Endothelial cell of umbilical vein (primary cell): ENCODE measurements at places on chromosomes 3 and 15. TPM values are rescaled to one million over a fixed set of nuclear protein-coding genes. Genes with fewer than 3 reads are reported as not detected.

The DUOX1 gene
- not detected in 2 replicates for total RNA-seq

GRCh38 chr15:41010345-41010744 lies 57.1 kb downstream of the CHAC1 start:
- peaks cover 13% of the 10 kb centered on the region for H3K36me3 ChIP-seq
- H3K27me3 ChIP-seq = no peaks in the 10 kb centered on the region

The CCR9 gene
- not detected in 2 replicates for total RNA-seq

The ECE2 gene
- total RNA-seq = not detected in 2 replicates

The CEMIP gene
- not detected in 2 replicates for total RNA-seq

DNA sequence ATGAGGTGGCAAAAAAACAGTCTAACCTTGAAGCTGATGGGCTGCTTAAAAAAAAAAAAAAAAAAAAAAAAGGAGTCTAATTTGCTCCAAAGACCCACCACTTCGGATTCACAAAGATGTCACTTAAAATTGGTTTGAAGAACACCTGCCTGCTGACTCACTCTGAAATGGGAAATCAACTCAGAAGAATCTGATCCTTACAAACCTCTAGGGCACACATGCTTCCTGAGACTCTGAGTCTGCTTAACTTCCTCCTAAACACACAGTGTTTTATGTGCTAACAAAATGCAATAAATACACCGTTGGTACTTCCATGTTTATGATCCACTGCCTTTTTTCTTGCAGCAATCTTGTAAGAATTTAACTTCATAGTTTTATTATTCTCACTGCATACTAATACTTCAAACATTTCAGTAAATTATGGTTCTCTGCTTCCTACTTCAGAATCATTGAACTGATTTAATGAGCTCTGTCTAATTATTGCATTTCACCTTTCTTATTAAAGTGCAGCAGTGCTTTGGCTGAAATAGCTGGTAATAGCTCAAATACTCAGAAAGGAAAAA lies 73.0 kb upstream of the FRMD4B start:
- no peak overlapping the region for H3K27ac ChIP-seq
- no peak overlapping the region for H3K4me3 ChIP-seq
- peak; percentile 71 for DNase-seq
- no peaks in the 10 kb centered on the region for H3K27me3 ChIP-seq
- peaks cover 29% of the 10 kb centered on the region for H3K4me1 ChIP-seq

GRCh38 chr3:11116336-11117059 lies 37.8 kb upstream of the HRH1 start:
- no peaks in the 10 kb centered on the region for H3K4me1 ChIP-seq
- peaks cover 3% of the 10 kb centered on the region for H3K27me3 ChIP-seq
- no peak overlapping the region for H3K4me3 ChIP-seq
- no peaks in the 10 kb centered on the region for H3K36me3 ChIP-seq

DNA sequence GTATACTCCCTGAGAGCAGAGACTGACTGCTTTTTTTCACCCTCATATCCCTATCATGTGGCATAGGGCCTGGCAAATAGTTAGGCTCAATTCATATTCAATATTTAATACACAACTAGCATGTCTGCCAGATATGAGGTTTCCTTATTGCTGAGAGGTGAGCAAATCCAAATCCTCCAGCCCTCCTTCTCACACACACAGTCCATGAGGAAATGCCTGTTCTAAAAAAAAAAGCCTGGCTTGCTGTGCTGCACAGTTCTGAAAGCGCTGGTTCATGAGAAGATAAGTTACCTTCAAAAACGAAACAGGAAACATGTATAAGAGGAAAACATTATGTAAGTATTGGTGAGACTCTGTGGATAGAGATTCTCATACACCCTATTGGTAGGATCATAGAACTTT lies 15.5 kb upstream of the ACAP2 start:
- no peaks in the 10 kb centered on the region for H3K4me1 ChIP-seq
- no peak overlapping the region for H3K4me3 ChIP-seq
- DNase-seq = peak; percentile 32
- H3K27me3 ChIP-seq = peaks cover 4% of the 10 kb centered on the region

The FBXL22 gene
- total RNA-seq = not detected in 2 replicates

The GOLGA6B gene
- total RNA-seq = not detected in 2 replicates

DNA sequence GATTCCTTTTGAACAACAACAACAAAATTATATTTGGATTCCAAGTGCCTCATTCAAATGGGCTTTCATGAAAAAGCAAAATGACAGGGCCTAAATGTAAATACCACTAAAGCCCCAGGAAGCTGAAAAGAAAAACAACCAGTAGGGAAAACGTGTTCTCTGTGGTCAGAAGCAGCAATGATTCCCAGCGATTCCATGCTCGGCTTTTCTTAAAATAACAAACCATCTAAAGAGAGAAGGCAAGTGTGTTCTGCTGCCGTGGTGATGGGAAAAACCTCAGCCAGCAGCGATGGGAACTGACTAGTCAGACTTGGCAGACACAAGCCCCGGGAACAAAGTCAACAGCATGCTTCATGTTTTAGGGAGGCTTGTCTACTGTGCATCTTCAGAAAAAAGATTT lies 153.6 kb downstream of the TNIK start:
- H3K36me3 ChIP-seq = no peaks in the 10 kb centered on the region
- H3K4me1 ChIP-seq = peaks cover 23% of the 10 kb centered on the region
- peak; percentile 90 for DNase-seq
- peak overlapping the region; percentile 23 for H3K27ac ChIP-seq

DNA sequence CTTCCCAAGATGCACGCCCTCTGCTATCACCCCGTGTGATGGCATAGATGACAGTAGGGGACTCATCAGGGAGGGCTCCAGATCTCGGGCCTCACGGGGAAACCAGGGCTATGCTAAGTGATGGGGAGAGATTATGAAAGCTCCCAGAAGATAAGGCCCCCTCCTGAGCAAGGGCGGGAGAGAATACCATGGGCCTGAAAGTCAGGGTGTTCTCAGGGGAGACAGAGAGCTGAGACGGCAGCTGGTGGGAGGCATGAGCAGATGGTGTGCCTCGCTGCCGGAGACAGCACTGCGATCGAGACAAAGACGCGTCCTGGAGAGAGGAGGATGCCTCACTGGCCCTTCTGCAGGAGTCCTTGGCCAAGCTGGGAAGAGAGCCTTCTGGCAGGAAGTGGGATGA lies 106.5 kb upstream of the ADPGK start:
- DNase-seq = no peak
- no peak overlapping the region for H3K27ac ChIP-seq
- no peaks in the 10 kb centered on the region for H3K27me3 ChIP-seq
- no peaks in the 10 kb centered on the region for H3K4me1 ChIP-seq
- H3K4me3 ChIP-seq = no peak overlapping the region

GRCh38 chr15:53811530-53811929 lies 52.1 kb upstream of the WDR72 start:
- no peak overlapping the region for H3K27ac ChIP-seq
- H3K4me3 ChIP-seq = no peak overlapping the region
- DNase-seq = no peak
- H3K27me3 ChIP-seq = no peaks in the 10 kb centered on the region
- H3K36me3 ChIP-seq = no peaks in the 10 kb centered on the region

GRCh38 chr15:84910928-84911623 lies 26.6 kb downstream of the SLC28A1 start:
- H3K27ac ChIP-seq = peak overlapping the region; percentile 99
- H3K27me3 ChIP-seq = no peaks in the 10 kb centered on the region
- H3K4me1 ChIP-seq = peaks cover 34% of the 10 kb centered on the region
- no peaks in the 10 kb centered on the region for H3K36me3 ChIP-seq

DNA sequence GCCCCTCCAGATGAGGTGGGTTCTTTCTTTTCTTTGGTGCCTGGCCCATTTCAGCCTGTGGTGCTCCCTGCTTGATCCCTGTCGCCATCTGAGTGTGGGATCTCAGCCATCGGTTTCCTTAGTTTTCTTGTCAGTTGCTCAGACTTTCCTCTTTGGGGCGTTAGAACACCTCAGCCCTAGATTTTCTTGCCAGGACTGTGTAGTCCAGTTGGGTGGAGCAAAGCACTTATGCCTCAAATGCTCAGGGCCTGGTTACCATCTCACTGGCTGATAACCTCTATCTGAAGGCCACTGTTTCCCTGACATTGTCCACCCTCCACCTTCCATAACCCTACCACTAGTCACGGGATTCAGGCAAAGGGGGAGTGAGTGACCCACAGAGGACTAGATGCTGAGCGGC lies 208.7 kb upstream of the BHLHE40 start:
- no peak for DNase-seq
- H3K4me1 ChIP-seq = peaks cover 4% of the 10 kb centered on the region
- no peak overlapping the region for H3K4me3 ChIP-seq

The ASB14 gene
- not detected in 2 replicates for total RNA-seq

DNA sequence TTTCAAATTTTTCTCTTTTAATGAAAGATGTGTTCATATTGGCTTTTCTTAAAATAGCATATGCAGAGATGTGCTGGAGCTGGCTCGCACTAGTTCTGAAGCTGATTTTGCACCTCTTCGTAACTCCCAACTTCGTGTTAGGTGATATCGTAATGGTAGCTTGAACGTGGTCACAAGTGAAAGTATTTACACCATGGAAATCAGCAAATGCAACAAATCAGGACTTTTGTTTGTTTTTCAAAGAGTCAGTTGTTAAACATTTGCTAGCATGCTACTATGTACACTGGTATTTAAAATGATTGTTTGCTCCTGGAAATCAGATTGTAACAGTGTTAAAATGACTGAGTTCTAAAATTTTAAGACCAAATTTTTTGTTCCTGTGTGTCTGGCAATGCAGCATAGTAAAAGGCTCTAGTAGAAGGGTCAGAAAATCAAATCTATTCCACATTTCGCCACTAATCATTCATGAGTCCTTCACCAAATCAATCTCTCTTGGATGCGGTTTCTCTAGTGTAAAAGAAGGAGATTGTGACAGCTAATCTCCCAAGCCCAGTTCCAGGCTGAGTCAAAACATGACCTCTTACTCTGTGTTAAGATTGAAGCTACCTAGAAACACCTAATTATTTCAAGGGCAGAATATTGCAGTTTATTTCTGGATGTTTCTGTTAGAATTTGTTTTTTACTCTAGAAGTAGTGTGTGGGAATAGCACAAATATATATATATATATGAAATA lies 34.3 kb upstream of the CMC1 start:
- no peak overlapping the region for H3K4me3 ChIP-seq
- H3K27me3 ChIP-seq = no peaks in the 10 kb centered on the region
- no peak overlapping the region for H3K27ac ChIP-seq
- no peaks in the 10 kb centered on the region for H3K36me3 ChIP-seq

The KCNMB3 gene
- 1.7 and 2.3 TPM in 2 replicates for total RNA-seq

The DNAJA4 gene
- total RNA-seq = 20.2 and 21.3 TPM in 2 replicates

GRCh38 chr3:183584246-183584913 lies 28.9 kb upstream of the KLHL6 start:
- peak; percentile 71 for DNase-seq
- H3K4me1 ChIP-seq = peaks cover 29% of the 10 kb centered on the region
- H3K36me3 ChIP-seq = no peaks in the 10 kb centered on the region
- H3K27me3 ChIP-seq = peaks cover 2% of the 10 kb centered on the region
- H3K27ac ChIP-seq = peak overlapping the region; percentile 2
- H3K4me3 ChIP-seq = no peak overlapping the region

DNA sequence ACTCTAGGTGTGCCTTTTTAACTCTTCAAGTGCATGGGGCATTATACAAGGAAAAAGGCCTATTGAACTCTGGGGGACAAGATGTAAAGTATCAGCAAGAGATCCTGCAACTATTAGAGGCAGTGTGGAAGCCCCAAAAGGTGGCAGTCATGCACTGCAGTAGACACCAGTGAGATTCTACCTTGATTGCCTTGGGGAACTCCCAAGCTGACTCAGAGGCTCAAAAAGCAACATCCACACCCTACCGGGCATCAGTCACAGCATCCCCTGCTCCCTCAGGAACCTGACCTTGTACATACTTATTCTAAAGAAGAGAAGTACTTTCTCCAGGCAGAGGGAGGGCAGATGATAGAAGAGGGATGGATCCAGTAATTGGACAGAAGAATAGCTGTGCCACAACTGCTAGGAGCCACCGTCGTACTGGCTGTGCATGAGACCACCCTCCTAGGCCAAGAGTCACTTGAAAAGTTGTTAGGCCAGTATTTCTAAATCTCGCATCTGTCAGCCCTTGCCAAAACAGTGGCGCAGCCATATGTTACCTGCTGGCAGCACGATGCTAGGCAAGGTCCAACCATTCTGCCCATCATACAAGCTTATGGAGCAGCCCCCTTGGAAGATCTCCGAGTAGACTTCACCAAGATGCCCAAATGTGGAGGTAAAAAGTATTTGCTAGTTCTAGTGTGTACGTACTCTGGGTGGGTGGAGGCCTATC lies 523.1 kb upstream of the FRG2C start:
- H3K27ac ChIP-seq = no peak overlapping the region
- no peak for DNase-seq
- H3K36me3 ChIP-seq = no peaks in the 10 kb centered on the region
- no peak overlapping the region for H3K4me3 ChIP-seq
- no peaks in the 10 kb centered on the region for H3K4me1 ChIP-seq

DNA sequence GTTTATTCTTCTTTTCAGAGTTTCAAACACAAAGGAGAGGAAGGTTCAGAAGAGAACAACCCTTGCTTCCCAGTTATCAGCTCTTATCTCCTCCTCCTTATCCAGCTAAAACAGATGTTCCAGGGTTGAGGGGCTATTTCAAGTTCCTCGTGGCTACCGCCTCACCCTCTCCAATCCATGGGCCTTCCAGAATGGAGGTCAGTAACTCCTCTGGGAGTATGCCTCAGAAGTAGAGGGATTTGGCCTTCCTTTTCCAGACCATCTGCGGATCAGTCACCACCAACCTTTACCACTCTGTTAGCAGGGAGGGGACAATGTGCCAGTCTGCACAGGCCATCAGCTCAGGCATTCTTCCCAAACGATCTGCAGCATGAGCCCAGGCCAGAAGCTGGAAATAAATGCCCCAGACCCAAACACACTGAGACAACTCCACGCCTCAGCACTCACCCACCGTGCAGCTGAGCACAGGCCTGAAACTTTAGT lies 14.8 kb downstream of the HTR3C start:
- no peaks in the 10 kb centered on the region for H3K36me3 ChIP-seq
- peaks cover 8% of the 10 kb centered on the region for H3K27me3 ChIP-seq
- no peak overlapping the region for H3K4me3 ChIP-seq
- no peak overlapping the region for H3K27ac ChIP-seq
- H3K4me1 ChIP-seq = no peaks in the 10 kb centered on the region

- H3K4me1 ChIP-seq = no peaks in the 10 kb centered on the region
- H3K36me3 ChIP-seq = no peaks in the 10 kb centered on the region
- no peak for DNase-seq
- H3K27me3 ChIP-seq = no peaks in the 10 kb centered on the region
- no peak overlapping the region for H3K27ac ChIP-seq
- H3K4me3 ChIP-seq = no peak overlapping the region
These were observed 420.5 kb upstream of the WNT5A start for GRCh38 chr3:55907616-55908015.

GRCh38 chr3:194203482-194204041 lies 67.6 kb downstream of the HES1 start:
- H3K36me3 ChIP-seq = no peaks in the 10 kb centered on the region
- peaks cover 17% of the 10 kb centered on the region for H3K4me1 ChIP-seq
- H3K4me3 ChIP-seq = no peak overlapping the region
- H3K27ac ChIP-seq = no peak overlapping the region

The CYP1A2 gene
- not detected in 2 replicates for total RNA-seq

DNA sequence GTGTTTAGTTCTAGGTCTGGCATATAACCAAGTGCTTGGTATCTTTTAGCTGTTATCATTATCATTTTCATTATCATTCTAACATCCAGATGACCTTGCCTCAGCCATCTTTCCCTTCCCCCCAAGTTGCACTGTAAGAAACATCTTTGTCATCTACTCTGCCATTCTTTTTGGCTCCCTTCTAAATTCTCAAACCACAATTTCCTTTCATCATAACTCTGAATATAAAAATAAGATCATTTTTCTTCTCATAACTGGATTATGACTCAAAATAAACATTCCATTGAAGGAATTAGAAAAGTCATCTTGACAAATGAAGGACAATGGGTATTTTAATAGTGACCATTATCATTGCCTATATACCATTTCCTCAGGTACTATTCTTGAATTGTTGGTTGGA lies 786.2 kb downstream of the AGBL1 start:
- no peaks in the 10 kb centered on the region for H3K36me3 ChIP-seq
- no peaks in the 10 kb centered on the region for H3K4me1 ChIP-seq
- no peak overlapping the region for H3K4me3 ChIP-seq
